ENCODE measurements at places on chromosomes 1 and 21.

DNA sequence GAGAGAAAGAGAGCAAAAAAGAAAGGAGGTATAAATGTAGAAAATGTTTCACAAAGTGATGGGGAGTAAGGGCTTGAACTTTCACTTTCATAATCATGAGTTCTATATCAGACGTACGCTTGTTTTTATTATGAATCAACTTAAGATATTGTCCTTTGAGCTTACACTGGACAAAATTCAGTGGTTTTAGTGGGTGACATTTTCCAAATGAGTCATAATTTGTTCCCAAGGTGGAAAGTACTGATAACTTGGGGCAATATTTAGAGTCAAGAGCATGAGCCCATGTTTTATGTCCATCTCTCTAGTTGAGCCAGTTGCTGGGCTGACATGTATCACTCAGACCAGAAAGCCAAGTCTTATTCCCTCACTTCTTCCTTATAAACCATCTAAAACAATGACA, 161.6 kb downstream of the CHRM3 start:
- DNase-seq = no peak

- peak; percentile 95 for DNase-seq
These were observed 131.6 kb downstream of the BEND5 start for GRCh38 chr1:48644905-48645605.

GRCh38 chr1:106651028-106651762, 405.3 kb upstream of the PRMT6 start:
- DNase-seq = no peak

DNA sequence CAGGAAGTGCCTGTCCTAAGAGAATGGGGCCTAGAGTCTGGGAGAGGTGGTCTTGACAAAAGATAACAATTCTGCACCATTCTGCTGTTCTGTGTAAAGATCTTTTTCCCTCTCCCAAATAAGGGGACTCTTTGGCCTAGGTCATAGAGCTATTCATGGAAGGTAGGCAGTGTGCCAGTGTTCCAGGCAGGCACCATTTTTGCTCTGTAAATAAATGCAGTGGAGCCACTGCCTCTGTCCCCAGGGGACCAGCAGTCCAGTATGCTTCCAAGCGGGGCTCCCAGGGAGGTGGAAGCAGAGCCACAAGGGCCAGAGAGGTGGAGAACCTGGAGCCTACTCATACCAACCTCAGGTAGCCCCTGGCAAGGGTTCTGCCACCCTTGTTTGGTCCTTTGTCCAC, 25.9 kb downstream of the KCNA2 start:
- DNase-seq = no peak

DNA sequence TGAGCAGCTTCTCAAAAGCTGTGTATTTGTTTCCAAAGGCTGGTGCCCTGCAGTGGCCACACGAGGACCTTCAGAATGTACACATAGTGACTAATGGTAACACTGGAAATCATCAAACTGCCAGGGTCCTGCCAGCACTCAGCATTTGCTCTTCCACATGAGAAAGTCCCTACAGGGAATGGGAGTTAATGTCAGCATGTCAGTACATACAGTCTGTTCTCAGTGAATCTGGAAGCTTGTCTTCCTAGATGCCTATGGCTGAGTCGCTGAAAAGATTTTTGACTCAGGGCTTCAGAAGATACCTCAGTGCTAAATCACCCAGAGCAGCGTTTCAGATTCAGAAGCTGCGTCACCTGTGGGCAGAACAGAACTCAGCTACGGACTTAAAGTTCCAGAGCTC, 108.2 kb downstream of the CDC7 start:
- no peak for DNase-seq

- DNase-seq = no peak
These were observed 318.9 kb downstream of the LMO4 start for GRCh38 chr1:87647430-87648177.

- peak; percentile 71 for DNase-seq
These were observed 28.2 kb upstream of the LGALS8 start for GRCh38 chr1:236495467-236496112.

- no peak for DNase-seq
These were observed 4.1 kb downstream of the FLVCR1 start for GRCh38 chr1:212862111-212862690.

DNA sequence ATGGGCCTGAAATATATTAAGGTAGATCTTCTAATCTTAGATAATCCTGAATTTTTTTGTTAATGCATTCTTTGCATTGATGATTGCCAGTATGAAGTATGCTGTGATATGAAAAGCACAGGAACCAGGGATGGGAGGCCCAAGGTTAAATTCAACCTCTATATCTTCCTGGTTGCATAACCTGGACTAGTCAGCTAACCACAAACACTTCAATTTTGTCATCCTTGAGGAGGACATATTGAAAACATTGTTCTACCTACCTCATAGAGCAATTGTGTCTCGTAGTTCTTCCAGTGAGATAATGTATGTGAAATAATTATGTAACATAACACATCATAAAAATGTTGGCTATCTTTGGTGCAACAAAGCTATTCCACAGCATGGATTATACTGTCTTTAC, 25.6 kb downstream of the PDC start:
- DNase-seq = no peak

DNA sequence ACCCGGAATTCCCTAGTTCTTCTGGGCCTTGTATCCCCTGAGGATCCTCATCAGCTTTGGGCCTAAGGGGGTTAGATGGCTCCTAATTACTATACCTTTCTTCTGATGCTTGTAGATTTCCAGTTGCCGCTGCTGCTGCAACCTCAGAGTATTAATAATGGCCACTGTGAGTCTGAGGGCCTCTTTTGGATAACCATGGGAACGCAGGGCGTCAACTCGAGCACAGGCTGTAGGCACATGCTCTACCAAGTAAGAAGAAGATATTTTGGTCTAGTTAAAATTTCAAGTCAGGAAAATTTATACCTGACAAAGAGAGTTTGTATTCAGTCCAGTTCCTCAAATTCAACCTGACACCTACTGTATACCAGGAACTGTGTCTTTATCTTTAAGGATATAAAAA, 28.2 kb downstream of the UROD start:
- no peak for DNase-seq

DNA sequence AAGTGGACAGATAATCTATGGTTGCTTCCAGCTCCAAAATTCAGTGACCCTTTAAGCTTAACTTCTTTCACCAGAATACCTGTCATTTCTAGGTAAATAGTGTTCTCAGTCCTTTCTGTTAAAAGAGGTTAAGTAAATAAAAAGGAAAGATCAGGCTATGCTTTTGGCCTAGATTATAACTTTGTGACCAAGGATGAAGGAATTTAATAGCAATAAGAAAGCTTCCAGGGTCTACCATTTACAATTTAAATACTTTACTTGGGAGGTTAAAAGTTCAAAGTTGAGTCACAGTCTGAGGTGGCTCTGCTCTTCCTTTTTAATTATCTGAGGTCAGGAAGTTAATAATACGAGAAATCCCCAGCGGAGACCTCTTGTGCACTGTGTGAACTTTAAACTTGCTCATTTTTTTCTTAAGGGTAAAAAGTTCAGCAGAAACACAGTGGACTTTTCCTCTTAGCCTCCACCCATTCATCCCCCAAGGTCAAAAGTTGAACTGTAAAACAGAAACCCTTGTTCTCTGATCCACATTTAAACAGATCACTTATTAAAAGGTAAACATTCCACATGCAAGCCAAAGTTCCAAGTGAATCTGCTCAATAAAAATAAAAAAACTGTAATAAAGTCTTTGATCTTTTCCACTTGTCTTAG, 187.1 kb downstream of the NRIP1 start:
- no peak for DNase-seq

DNA sequence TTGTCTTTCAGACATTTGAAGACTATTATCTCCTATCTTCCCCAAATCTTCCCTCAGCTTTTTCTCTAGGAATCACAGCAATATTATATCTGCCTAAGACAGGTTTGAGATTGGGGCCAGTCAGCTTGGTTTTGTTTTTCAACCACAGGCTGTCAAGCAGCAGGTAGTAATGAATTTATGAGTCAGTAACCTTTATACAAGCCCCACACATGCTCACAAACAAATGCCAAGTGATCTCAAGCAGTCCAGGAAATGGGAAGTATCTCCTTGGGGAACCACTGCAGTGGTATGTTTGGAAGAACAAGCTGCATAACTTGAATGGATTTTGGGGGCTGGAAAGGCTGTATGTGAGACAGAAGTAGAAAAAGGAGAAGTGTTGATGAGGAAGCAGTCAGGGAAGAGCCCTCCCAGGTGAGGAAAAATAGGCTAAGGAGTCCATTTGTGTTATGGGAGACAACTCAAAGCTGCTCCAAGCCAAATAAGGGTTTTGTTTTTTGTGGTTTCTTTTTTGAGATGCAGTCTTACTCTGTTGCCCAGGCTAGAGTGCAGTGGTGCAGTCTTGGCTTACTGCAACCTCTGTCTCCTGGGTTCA, 2.1 kb downstream of the DHDDS start:
- peak; percentile 48 for DNase-seq

- DNase-seq = peak; percentile 76
These were observed 49.3 kb downstream of the SH3GLB1 start for GRCh38 chr1:86753700-86754099.

DNA sequence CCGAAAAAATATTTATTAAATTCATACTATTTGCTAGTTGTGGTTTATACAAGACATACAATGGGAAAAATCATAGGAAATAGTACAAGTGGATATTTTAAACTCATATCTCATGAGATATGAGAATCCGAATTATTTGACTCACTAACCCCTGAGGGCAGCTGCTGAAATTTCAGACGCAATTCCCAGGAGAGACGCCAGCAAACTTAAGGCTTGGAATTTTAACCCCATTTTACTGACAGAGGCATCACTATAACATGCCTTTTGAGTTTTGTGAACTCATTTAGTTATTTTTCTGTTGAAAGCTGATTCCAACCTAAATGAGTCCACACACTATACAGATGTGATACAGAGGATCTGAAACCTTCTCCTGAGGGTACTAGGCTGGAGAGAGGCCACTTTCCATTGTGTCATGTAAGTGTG, 5.9 kb upstream of the MROH9 start:
- no peak for DNase-seq

DNA sequence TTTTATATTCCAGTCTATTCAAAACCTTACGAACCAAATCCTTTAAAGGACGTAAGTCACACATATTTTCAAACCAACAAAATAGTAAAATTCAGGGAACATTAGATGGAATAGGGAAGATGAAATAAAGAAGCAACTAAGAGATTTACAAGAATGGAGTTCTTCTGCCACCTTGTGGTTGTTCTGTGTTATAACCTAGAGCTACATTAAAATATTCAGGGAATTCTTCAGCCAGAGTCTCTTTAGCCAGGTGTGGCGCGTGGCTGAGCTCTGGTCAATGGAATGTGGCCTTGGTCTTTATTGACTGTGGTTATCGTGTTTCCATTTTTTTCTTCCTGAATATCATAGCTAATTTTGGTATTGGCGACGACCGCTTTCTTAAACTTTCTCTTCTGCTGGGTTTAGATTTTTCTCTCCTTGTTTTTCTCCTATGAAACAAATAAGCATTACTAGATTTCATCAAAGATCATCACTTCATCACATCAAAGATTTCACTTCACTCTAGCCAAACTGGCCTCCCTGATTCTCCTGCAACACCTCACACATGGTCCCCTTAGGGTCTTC, 221.3 kb downstream of the MRPL39 start:
- DNase-seq = peak; percentile 68

GRCh38 chr1:206985162-206985749, 15.0 kb upstream of the FCAMR start:
- no peak for DNase-seq

- no peak for DNase-seq
These were observed 158.7 kb upstream of the EDN2 start for GRCh38 chr1:41642922-41643821.

- no peak for DNase-seq
These were observed 34.8 kb upstream of the LYST start for GRCh38 chr1:235901461-235901860.

DNA sequence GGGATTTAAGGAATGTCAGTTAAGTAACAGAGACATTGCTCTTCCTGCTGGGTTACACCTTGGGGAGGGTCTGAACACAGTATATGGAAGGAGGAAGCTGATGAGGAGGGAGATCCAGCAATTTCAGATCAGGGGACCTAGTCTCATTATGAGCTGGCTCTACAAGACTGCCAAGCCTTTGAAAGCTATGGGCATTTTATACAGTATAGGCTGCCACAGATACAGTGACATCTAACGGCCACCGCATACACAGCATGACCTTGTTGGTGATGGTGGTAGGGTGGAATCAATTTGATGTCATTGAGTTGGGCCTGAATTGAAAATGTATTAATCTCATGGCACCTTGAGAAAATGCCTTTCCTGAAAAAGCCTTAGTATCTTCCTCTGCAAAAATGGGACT, 22.6 kb upstream of the ZP4 start:
- no peak for DNase-seq

GRCh38 chr1:165897326-165898303, 70.2 kb downstream of the UCK2 start:
- DNase-seq = no peak

- DNase-seq = peak; percentile 81
These were observed 272.0 kb downstream of the HHIPL2 start for GRCh38 chr1:222275729-222276465.

GRCh38 chr21:44458971-44459711, 3.8 kb downstream of the LRRC3 start:
- DNase-seq = no peak

GRCh38 chr1:41711581-41711980, 207.1 kb downstream of the HIVEP3 start:
- DNase-seq = no peak

- DNase-seq = no peak
These were observed 19.9 kb downstream of the ATP8B2 start for GRCh38 chr1:154344977-154345837.

- peak; percentile 54 for DNase-seq
These were observed 4.7 kb downstream of the MR1 start for GRCh38 chr1:181038399-181038873.

GRCh38 chr1:154408174-154408777, 3.1 kb downstream of the IL6R start:
- no peak for DNase-seq

DNA sequence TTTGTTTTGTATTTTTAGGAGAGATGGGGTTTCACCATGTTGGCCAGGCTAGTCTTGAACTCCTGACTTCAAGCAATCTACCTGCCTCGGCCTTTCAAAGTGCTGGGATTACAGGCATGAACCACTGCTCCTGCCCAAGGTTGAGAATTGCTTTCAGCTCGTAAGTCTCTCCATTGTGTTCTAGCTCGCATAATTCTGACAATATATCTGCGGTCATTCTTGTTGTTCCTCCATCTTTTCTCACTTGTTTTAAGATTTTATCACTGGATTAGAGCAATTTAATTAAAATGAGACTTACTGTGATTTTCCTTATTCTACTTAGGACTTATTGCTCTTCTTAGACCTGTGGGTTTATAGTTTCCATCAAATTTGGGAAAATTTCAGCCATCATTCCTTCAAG, 102.9 kb downstream of the AHCTF1 start:
- peak; percentile 5 for DNase-seq

DNA sequence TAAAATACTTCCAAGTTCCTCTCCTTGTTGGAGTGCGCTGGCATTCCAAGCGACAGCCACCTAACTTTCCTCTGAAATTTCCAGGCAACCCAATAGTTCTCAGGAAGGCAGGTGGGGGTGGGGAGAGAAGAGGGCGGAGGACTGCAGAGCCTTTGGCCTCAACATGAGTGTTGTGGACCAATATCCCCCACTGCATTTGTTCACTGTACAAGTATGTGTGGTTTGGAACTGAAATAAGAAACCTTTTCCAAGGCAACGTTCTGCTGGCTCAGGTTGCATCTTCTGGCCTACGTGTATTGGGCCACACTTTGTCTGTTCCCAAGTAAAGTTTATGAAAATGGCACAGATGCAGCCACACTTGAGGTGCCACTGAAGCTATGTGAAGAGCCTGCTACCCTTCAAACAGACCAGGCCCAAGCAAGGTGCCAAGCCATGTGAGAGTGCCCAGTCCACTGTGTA, 153.4 kb downstream of the DHRS3 start:
- no peak for DNase-seq

GRCh38 chr1:181043025-181043888, 9.5 kb downstream of the MR1 start:
- DNase-seq = peak; percentile 21

- DNase-seq = no peak
These were observed 9.3 kb downstream of the DCST2 start for GRCh38 chr1:155024315-155024714.

Measured in NCI-H2171 treated with DMSO at 0.1 percent for 48 hours (cell line).